Non-pigmented ciliary epithelial cell (primary cell): ENCODE measurements at places on chromosomes 3 and 15.

- DNase-seq: no peak
Measured at GRCh38 chr3:44984335-44984734, 8.3 kb downstream of the EXOSC7 start.

DNA sequence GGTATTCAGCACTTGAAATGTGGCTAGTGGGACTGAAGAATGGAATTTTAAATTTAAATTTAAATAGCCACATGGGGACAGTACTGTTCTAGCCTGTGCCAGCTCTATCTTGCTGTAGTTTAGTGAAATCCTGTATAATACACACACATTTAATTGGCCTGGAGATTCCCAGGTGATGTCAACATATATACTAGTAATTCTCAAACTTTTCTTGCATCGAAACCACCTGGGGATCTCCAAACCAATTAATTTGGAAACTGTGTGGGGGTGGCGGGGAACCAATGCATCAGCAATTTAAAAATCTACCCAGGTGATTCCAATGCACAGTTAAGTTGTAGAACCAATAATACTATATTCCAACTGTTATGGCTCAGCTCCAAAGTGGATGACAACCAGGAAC lies 228.9 kb upstream of the MRPL3 start:
- DNase-seq: no peak

DNA sequence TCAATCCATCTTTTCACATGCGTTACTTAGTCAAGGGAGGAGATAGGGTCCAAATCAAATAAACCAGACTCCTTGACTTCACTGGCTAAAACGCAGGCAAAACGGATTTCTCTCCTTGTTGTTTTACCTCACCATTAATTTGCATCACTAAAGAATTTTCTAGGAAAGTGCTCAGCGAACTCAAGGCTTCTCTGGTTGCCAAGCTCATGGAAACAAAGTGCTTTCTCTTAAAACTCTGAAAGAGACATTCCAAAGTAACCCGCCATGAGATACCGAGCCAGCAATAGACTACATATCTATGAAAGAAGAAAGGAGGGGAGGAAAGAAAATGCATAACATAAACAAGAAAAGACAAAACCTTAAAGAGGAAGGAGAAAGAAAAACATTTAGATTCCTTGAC lies 211.7 kb upstream of the WNT5A start:
- DNase-seq: no peak

GRCh38 chr3:183437666-183438564 lies 9.5 kb upstream of the MCF2L2 start:
- no peak for DNase-seq

GRCh38 chr15:62187425-62187824 lies 22.3 kb upstream of the C2CD4B start:
- DNase-seq: no peak

DNA sequence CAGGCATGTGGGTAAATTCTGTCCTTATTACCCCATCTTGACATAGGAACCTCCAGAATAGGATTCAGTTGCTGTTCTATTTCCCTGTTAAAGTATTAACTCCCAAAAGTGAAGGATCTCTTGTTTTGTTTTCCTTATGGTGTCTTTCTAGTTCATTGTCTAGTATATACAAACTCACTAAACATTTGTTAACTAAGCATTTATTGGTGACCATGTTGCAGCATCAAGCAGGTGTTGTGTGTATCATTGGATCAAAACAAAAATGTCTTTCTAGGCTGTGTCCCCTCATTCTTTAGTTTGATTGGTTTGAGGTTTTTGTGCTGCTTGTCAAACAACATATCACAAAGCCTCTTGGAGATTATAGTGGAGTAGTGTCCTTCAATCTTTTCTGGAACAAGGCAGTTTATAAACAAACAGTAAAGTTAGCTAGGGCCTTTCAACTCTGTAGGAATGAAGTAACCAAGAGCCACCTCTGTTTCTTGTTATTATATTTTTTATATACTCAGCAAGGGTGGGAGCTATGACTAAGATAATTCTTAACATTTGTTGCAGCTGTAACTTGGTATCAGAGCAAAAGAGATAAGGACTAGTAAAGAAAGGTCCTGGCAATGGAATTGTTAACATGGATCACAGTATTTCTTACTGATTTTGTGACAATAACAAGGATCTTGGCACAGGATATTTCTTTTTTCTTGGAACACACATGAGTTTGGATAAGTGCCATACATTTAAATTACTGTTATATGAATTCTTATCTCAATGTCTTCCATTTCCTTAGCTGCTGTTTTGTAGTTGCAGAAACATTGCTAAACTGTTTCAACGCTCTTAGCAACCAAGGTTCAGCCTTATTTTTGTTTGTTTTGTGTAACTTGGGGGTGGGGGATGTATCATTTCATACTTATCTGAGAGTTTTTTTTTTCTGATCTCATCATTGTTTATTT lies 49.3 kb downstream of the TMOD3 start:
- no peak for DNase-seq

GRCh38 chr3:139745831-139746230 lies 68.1 kb upstream of the NMNAT3 start:
- DNase-seq: no peak

DNA sequence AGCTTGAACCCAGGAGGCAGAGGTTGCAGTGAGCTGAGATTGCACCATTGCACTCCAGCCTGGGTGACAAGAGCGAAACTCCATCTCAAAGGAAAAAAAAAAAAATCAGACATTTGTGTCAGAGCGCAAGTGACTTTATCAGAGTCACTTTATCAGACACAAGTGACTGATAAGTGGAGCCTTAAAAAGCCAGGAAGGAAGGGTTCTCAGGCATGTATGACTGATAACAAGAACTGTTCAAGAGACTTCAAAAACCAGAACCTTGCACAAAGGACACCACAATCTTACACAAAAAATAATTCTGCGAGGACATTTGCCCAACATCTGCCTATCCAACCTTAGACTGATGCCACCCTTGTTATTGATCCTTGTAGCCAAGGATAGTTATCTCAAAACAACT lies 13.3 kb upstream of the CFAP44 start:
- DNase-seq: no peak

GRCh38 chr3:45716790-45717336 lies 27.7 kb downstream of the SACM1L start:
- DNase-seq: no peak

- no peak for DNase-seq
Measured at GRCh38 chr15:78243058-78243457, 8.7 kb upstream of the ACSBG1 start.

GRCh38 chr15:64975390-64975789 lies 14.3 kb downstream of the SPG21 start:
- no peak for DNase-seq

- no peak for DNase-seq
Measured at GRCh38 chr15:28026764-28027713, 72.1 kb downstream of the OCA2 start.

DNA sequence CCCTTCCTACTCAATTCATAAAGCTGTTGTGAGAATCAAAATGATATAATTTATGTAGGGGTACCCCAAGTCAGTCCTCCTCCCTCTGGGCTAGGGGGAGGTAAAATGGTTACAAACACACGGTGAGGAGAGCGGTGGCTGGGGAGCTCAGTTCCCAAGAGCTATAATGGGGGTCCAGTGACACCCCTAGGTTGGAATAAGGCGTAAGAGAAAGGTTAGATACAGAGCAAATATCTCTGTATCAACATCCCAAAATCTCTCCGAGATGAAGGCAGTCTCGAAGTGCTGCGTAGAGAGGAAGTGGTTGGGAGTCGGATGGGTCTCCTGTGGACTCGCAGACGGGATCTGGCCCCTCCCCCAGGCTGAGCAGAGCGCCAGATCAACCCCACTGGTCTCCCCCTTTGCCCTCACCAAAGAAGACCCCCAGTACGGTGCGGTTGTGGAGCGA lies 1.8 kb downstream of the DUOX2 start:
- no peak for DNase-seq

DNA sequence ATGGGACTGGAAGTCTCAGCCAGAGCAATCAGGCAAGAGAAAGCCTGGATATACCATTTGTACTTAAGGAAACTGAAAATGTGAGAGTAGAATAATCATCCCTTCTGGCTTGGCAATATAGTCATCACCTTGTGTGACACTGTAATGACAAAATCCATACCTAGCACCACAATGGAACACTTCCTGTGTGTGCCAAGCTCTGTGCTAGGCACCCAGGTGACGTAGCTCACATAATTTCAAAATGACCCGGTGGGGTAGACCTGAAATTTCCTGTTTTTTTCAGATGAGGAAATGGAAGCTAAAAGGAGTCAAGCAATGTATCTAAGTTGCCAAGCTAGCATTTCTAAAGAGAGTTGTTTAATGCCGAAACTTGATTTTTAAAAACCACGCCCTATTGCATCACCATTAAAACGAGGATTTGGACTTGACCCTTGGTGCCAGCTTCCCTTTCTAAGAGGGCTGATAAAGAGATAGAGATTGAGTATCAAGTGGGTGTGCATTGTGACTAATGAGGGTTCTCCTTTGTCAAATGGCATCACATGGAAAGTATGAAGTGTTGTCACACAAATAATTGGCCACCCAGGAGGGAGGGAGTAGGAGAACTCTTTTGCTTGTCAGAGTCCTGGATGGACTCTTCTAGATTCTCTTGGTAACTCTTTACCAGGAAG lies 141.3 kb upstream of the PDZRN3 start:
- no peak for DNase-seq

GRCh38 chr3:41681479-41681878 lies 280.4 kb downstream of the ULK4 start:
- DNase-seq: peak; percentile 94

DNA sequence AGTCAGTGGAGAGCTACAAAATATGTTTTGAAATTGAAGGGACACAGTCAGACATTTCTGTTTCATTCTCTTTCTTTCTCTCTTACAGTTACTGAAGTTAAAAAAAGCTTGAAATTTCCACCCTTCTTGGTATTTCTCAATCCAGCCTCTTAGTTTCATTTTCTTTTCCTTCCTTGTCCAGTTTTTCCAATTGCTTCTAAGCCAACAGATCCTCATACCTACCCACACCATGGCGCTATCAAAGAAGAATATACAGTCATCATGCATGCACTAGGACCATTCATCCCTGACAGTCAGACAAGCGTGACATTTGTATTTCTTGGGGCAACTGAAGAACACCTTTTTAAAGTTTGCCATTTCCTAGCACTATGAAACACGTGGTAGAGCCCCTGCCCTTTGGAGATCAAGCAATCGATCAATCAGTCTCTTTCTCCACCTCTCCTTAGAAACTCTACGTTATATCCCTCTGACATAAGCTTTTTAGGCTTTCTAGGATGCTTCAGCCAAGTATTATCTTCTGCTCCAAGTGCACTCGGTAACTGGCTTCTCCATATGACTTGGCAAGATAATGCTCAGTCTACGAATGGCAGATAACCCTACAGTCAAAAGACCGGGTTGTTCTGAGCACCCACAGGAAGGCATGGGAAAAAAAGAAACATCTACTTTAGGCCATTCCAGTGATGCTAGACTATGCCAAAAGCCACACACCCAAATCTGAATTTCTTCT lies 65.4 kb downstream of the FBN1 start:
- no peak for DNase-seq

GRCh38 chr15:93362203-93362602 lies 273.2 kb upstream of the RGMA start:
- no peak for DNase-seq

DNA sequence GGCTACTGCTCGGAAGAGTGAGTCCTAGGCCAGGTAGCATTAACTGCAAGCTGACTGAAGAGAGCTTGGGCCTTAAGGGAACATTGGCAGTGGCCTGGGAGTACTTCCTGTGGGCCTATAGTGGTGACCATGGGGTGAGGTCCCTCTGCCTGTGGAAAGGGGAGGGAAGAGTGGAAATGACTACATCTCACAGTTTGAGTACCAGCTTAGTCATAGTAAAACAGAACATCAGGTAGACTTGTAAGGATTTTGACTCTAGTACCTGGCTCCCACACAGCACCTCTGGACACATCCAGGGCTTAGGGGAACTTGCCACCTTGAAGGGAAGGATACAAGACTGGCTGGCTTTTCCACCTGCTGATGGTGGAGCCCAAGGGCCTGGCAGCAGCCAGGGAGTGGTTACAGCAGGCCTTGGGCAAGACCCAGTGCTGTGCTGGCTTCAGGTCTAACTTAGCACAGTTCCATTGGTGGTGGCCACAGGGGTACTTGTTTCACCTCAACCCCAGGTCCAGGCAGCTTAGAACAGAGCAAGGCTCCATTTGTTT lies 147.8 kb downstream of the SLC9A9 start:
- DNase-seq: no peak

- DNase-seq: no peak
Measured at GRCh38 chr15:81265256-81265943, 58.5 kb downstream of the STARD5 start.
